Right kidney (tissue), 9 donors: ENCODE measurements at places on chromosomes 2 and 18.
A peak's percentile ranks its signal among the peaks of the same experiment; 100 is the strongest.

DNA sequence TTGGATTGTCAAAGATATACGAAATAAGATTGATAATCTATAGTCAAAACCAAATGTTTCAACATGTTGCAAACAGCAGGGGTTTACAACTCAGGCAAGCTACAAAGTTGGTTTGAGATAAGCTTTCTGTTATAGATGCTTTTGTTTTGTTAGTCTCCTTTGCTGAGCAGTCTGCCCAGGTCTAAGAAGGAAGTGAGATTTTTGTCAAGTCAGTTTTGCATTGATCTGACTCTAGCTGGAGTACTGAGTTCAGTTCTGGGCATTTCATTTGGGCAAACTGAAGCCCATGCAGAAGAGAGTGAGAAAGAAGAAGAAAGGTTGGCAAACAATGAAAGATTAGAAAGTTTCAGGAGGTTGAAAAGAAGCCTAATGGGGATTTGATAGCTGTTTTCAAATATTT lies 983.0 kb upstream of the SLC39A10 start:
- no peak for DNase-seq

DNA sequence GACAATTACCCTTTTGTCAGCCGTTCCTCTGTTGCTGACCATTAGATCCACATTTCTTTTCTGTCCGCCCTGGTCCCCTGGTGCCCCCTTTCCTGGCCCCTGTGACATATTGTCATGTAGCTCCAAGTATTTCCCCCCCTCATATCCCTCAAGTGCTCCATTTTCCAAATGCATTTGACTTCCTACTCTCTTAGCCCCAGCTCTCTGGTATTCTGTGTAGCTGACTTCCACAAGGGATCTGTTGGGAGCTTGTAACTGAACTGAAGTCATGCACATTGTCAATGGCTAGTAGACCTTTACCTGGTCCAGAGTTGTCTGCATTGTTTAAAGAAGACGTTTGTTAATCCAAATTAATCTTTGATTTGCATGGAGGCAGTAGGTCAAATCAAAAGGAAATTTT lies 34.8 kb downstream of the LIPG start:
- no peak for DNase-seq

DNA sequence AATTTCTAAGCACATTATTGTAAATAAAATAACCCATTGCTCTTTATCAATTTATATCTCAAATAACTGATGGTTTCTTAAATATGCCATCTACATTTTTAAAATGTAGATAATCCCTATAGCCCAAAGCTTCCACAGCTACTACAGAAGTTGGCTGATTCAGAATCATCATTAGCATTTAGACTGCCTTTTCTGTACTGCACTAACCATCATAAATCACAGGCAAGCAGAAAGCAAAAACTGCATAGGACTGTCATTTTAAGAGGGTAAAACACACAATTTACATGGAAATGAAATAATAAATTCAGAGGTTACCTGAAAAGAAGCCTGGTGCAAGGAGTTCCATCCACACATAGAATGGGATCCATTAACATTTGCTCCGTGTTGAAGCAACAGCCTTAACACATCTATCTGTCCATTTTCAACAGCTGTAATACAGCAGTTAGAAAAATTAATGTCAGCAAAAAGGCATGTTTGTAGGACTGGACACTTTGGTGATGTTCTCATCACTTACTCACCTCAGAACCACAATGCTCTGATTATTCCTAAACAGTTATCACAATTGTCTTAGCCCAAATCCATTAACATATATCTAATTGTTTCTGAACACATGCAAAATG lies 38.4 kb upstream of the CHAC2 start:
- DNase-seq = no peak

GRCh38 chr2:225122583-225123486 lies 80.6 kb upstream of the DOCK10 start:
- no peak for DNase-seq

DNA sequence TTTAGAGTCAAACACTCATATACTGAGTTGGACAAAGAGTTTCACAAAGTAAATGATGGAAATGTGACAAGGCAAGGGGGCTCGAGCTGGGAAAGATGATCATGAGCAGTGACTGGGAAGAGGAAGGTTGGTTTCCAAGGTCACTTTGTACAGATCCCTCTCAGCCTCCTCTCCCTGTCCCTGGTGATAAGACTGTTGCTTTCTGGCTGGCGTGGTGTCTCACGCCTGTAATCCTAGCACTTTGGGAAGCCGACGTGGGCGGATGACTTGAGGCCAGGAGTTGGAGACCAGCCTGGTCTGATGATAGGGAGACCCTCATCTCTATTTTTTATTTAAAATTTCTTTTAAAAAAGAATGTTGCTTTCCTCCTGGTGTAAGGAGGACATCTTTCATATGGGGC lies 86.6 kb upstream of the STPG4 start:
- no peak for DNase-seq

DNA sequence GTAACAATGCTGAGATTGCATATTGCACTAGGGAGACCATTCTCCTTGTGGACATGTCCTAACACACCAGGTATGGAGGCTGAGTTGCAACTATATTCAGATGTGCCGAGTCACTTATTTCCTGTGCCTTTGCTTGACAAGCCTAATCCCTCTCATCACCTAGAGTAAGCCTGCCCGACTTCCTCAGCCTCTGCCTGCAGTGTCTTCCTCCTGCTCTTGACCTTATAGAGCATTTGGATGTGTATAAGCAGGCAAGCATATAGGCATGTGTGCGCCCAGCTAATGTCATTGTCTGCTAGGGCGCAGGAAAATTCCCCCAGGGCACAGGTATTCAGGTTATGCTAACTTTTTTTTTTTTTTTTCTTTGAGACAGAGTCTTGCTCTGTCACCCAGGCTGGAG lies 316.9 kb downstream of the CDH2 start:
- no peak for DNase-seq

DNA sequence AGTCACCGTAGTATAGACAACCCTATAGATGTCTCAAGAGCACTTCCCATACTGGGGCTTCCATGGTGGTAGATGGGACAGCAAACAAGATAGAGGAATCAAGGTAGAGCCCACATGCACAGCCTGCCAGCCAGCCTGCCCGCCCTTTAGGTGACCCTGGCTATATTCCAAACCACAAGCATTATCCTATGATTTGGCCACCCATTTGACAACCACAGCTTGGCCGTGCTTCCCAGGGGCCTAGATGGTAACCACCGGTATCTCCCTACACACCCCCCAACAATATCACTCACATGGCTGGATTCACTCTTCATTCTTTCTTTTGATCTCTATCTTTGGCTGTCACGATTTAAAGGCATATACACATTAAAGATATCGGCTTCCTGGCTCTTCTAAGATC lies 85.3 kb downstream of the CDK15 start:
- no peak for DNase-seq

GRCh38 chr18:50441501-50441900 lies 66.7 kb downstream of the SKA1 start:
- no peak for DNase-seq

DNA sequence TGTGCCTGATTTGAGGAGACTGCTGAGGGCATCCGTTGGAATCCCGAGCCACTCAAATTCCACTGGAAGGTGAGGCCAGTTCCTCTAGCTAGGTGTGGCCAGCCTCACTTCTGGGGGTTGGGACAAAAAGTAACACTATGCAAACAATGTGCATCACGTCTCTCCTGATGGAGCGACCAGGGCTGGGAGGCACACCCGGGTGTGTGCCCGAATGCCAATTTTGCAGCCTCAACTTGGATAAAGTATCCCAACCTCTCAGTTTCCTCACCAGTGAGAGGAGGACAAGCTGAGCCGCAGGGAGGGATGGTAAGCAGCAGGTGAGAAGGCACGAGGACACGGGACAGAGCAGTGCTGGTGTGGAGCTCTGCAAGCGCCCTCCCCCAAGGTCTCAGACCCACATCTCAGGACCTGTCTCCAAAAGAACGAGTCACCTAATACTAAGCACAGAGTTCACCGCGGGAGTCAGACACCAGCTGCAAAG lies 218.3 kb downstream of the HAUS1 start:
- DNase-seq = no peak

GRCh38 chr2:8541223-8541622 lies 140.6 kb upstream of the ID2 start:
- DNase-seq = no peak

DNA sequence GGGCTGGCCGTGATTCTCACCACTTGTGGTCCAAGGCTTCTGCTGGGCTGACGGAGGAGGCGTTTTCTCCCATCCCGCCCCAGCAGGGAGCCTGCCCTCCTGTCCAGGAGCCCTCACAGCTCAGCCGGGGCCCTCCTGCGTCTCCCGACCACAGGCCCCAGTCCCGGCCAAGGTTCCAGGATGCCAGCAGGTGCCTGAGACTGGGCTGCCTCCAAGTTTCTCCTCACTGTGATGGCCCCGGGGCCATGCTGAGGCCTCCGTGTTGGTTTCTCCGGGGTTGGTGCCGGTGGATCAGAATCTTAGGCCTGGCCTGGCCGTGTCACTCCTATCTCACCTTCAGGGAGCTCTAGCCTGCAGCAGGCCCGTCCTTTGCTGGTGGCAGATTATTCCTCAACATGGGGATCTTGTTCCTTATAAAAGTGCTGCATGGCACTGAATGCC lies 5.9 kb downstream of the KCNG2 start:
- no peak for DNase-seq

GRCh38 chr2:214549946-214550345 lies 139.1 kb downstream of the VWC2L start:
- no peak for DNase-seq

DNA sequence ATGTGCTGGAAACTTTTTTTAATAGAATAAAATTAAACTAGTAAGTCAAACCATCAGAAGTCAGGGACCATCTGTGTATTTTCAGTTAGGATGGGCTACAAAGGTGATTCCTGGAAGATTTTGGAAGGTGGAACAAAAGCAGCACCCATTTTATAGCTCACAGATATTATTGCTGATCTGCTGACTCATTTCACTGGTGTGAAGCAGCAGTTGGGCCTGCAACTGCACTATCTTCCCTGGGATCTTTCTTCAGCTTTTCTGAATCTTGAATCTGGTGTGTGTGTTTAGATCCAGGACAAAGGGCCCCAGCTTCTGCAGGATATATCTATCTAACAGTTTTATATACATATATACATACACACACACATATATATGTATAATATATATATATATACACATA lies 35.6 kb upstream of the BCL11A start:
- DNase-seq = no peak

GRCh38 chr18:23585007-23585871 lies 1.1 kb downstream of the NPC1 start:
- peak; percentile 40 for DNase-seq

DNA sequence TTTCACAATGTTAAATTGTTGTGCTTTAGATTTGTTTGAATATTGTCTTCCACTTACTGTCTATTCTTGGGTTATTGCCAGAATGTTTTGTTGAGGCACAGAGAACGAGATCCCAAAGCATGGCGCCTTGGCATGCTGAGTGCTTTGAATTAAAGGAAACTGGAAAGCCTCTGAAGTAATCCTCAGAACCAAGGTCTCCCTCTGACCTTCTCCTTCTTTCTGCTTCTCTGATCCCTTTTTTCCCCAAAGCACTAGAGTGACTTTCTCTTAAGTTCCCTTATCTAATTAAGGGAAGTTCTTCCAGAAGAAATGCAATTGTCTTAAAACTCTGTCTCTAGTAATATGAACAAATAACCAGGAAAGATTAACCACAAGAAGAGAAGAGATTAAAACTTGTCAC lies 214.7 kb downstream of the SPP2 start:
- DNase-seq = no peak

GRCh38 chr2:134536296-134536695 lies 182.5 kb downstream of the TMEM163 start:
- DNase-seq = no peak

- peak; percentile 82 for DNase-seq
These were observed 14.0 kb downstream of the ALPG start for GRCh38 chr2:232420463-232421188.

- no peak for DNase-seq
These were observed 18.2 kb upstream of the GPR55 start for GRCh38 chr2:230942920-230943896.

DNA sequence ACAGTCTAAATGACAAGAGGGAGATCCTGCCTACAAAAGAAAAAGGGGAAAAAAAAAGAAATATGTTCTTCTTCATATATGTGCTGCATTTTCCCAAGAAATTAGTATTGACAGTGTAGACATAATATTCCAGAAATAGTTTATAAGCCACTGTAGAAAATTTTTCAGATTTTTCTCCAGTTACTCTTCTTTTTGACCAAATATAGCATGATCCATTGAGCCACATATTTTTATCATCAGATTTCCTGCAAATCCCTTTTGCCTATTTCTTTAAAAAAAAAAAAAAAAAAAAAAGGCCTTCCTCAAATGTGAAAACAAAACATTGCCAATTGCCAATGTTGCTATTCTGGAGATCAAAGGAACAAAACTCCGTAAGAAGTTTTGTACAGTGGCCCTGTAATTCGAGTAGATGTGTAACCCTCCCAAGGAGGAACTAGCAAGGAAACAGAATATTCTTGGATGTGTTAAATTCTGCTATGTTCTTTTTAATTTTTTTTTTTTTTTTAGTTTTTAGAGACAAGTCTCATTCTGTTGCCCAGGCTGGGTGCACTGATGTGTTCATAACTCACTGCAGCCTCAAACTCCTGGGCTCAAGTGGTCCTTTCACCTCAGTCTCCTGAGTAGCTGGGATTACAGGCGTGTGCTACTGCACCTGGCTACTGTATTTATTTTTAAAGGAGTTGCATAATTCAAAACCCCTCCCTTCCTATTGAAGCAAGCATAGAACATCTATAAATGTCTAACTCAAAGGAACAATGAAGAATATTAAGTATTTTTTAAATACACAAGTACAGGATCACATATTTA lies 12.5 kb upstream of the CABYR start:
- DNase-seq = no peak

DNA sequence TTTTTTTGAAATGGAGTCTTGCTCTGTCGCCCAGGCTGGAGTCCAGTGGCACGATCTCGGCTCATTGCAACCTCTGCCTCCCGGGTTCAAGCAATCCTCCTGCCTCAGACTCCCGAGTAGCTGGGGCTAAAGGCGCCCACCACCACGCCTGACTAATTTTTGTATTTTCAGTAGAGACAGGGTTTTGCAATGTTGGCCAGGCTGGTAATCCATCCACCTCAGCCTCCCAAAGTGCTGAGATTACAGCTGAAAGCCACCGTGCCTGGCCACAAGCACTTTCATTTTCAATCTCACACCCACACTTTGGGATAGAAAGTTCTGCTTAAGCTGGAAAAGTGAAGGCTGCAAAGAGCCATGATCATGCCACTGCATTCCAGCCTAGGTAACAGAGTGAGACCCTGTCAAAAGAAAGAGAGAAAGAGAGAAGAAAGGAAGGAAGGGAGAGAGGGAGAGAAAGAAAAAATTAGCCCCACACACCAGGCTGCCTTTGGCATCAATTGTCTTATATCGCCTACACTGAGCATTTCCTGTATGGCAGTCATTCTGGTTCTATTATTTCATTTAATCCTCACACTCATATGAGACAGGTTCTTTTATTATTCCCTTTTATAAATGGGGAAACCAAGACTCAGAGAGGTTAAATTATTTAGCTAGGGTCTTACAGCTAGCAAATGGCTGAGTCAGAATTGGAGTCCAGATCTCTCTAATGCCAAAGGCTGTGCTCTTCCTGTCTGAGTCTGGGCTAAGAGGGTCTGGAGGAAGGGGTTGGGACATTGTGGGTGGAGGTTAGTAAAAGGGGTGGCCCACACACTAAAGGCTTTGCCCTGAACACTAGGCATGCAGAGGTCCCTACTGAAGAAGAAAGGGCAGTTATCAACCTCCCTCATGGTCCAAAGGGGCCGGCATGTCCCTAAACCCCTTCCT lies 37.9 kb upstream of the PKDCC start:
- DNase-seq = no peak
